A549 treated with RU486 at 1 μM for 4 hours (cell line): ENCODE measurements at places on chromosomes 13 and 19. TPM values are rescaled to one million over a fixed set of nuclear protein-coding genes. Genes with fewer than 3 reads are reported as not detected.

Gene STK24
- 47.5 to 61.8 TPM (median 52.8 TPM) in 5 replicates for total RNA-seq

Gene CEBPA
- 5.6 to 11.1 TPM (median 9.3 TPM) in 5 replicates for total RNA-seq

Gene CPB2
- not detected in 5 replicates for total RNA-seq

Gene ZNF574
- total RNA-seq = 27.3 to 39.3 TPM (median 37.1 TPM) in 5 replicates

Gene ZNF578
- not detected in 5 replicates for total RNA-seq

Gene BEST2
- 0.05 to 0.14 TPM in 2 of 5 replicates, not detected in the others for total RNA-seq
